Esophagus squamous epithelium (tissue), 5 donors: ENCODE measurements at places on chromosomes 7 and 10. TPM values are rescaled to one million over a fixed set of nuclear protein-coding genes. Genes with fewer than 3 reads are reported as not detected.

DNA sequence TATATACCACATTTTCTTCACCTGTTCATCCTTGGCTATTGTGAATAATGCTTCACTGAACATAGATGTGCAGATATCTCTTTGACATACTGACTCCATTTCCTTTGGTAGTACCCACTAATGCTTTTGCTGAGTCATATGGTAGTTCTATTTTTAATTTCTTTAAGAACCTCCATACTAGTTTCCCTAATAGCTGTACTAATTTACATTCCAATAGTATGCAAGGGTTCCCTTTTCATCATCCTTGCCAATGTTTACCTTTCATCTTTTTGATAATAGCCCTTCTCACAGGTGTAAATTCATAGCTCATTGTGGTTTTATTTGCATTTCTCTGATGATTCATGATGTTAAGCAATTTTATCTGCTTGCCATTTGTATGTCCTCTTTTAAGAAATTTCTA is 159.9 kb downstream of the CALCR start:
- no peak for DNase-seq

DNA sequence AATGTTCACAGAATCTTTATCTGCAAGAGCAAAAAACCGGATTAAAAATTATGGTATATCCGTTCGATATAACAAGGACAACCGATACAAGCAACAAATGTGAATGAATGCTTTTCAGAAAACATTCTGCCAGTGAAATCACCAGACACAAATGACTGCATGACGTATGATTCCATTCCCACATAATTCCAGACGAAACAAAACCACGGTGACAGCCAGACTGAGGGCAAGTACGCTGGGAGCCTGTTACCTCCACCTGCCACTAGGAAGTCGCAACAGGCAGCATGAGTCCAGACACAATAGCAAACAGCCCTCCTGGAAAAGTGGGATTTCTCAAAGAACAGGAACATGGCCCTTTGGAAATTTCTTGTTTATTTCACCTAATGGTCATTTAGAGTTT is 41.7 kb downstream of the MAD1L1 start:
- DNase-seq, result no peak

GRCh38 chr10:12471135-12471534 is 121.8 kb downstream of the CAMK1D start:
- no peak for DNase-seq

DNA sequence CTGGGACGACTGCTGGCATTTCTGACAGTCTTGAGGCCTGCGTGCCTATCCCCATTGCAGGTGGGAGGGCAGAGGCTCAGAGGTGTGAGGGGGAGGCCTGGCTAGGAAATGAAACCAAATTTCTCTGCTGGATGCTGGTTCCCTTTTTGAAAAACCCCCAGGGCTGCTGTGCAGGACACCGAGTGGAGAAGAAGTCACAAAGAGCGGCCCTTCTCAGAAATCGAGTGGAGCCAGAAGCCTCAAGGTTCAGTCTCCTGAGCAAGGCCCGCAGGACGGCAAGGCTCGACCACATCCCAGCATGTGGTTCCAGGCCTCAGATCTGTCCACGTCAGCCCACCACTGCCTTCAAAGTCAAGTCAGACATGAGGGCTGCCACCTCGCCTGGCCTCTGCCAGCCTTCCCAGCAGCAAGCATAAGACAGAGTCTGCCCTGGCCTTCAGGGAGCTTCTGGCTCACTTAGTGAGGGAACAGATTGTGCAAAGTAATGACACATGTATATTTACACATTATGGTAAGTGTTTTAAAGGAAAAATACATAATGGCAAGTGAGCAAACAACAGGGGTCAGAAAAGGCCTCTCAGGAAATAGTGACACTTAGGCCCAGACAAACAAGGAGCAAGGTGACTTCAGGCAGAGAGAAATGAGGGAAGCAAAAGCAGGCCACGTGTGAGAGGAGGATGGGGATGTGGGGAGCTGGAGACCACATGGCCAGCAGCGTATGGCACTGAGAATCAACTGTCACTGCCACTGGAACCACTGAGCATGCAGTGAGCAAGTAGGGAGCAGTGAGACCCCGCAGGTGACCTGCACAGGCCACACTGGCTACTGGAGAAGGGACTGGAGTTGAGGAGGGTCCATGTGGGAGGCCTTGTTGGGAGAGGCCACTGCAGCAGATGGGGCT is 86.7 kb downstream of the ARHGAP22 start:
- no peak for DNase-seq

- DNase-seq, result no peak
These were observed 17.6 kb upstream of the DDIT4 start for GRCh38 chr10:72255977-72256729.

GRCh38 chr7:96833676-96834453 is 124.2 kb upstream of the SEM1 start:
- no peak for DNase-seq

GRCh38 chr7:54817152-54817551 is 58.1 kb upstream of the SEC61G start:
- no peak for DNase-seq

GRCh38 chr7:76513817-76514799 is 3.8 kb downstream of the UPK3B start:
- no peak for DNase-seq

The MNX1 gene
- not detected for total RNA-seq

The CDHR3 gene
- total RNA-seq, result 2.5 TPM

The PKD2L1 gene
- total RNA-seq, result not detected

The ACTL6B gene
- total RNA-seq, result not detected
